ENCODE measurements at places on chromosomes 3 and 15. TPM values are rescaled to one million over a fixed set of nuclear protein-coding genes. Genes with fewer than 3 reads are reported as not detected.

DNA sequence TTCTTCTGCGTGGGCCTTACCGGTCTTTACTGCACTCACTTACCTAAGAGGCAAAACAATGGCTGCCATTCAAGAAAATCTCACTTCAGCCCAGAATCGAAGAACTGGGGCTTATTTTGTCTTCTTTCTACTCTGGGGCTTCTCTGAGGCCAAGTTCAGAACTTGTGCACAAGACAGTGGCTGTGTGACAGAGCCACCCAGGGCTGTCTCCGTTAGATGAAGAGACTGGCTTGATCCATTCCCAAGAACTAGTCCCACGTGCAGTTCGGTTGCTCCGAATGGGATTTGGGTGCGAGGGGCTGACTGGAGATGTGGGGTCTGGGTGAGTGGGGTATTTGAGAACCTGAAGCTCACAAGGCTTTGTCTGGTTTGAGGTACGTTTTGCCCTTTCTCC lies 795 bp upstream of the TCF12 start:
- no peak for DNase-seq

Gene GOLGA6B
- 0.11 TPM for total RNA-seq

DNA sequence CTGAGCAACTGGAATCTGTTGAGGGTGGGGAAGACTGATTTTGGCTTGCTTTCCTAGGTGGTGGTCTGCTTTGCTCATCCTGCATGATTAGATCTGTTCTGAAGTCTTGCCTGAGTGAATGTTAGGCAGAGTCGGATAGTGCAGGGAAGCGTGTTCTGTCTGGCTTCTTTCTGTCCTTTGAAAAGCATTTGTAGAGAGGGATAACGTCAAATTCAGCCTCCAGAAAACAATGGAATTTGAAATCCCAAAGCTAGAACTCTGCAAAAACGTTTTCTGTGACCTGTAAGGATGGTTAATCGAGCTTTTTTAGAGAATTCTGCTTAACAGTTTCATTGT lies 1.4 kb downstream of the GLCE start:
- no peak for DNase-seq

GRCh38 chr3:17686613-17687012 lies 55.8 kb downstream of the TBC1D5 start:
- peak; percentile 46 for DNase-seq

Gene SHF
- 2.2 TPM for total RNA-seq

- no peak for DNase-seq
Measured at GRCh38 chr3:106256249-106256957, 387.6 kb upstream of the CBLB start.

GRCh38 chr3:48268381-48268935 lies 27.6 kb downstream of the ZNF589 start:
- peak; percentile 97 for DNase-seq

DNA sequence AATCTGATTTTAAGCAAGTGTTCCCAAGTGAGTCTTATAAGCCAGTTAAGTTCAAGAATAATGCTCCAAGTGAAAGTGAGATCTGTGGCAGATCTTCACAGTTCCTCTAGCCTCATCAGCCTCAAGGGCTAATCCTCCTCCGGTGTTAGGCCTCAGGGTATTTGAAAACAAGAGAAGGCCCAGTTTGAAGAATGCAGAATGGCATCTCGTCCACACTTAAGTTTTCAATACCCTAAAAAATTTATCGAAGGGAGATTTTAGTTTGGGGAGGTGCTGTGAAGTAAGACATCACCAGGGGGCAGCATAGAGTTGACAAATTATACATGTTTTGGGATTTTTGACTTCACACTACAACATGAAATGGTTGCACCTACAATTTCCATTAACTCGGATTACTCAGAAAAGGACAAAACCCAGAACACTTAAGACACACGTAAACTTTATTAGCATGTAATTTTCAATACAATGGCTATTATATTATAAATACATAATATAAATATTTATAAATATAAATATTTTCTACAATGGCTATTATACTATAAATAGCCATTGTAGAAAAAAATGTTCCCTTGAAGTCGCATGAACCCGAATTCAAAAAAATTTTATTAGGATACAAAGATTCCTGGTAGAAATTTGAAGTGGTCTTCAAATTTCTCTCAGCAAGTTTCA lies 2.3 kb upstream of the TMEM266 start:
- peak; percentile 66 for DNase-seq

- DNase-seq: no peak
Measured at GRCh38 chr15:84666373-84666772, 8.4 kb upstream of the NMB start.

DNA sequence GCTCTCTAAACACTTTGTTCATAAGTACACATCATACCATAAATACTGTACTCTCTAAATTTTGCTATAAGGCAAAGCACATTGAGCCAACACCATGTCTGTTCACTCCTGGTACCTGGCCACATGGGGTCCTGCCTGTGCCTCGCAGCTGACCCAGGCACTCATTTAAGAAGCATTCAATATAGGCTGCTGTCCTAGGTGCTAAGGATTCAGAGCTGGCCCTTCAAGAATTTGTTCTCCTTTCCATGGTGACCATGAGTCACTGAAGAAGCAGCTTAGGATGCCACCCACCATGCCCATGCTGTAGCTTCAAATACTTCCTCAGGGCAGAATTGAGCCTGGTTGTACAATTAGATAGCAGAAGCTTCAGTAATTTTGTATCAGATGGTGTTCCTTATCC lies 119.2 kb upstream of the ZBED2 start:
- peak; percentile 51 for DNase-seq

- peak; percentile 67 for DNase-seq
Measured at GRCh38 chr3:11803977-11804892, 42.5 kb downstream of the TAMM41 start.

All from PC-3 (cell line).